ENCODE measurements at places on chromosomes 2 and 18. TPM values are rescaled to one million over a fixed set of nuclear protein-coding genes. Genes with fewer than 3 reads are reported as not detected.

Gene ALPG
- 0.96 TPM for polyA plus RNA-seq

- no peak for DNase-seq
Observed at GRCh38 chr18:2471523-2471922, 99.8 kb downstream of the METTL4 start.

- DNase-seq, result no peak
Observed at GRCh38 chr18:75314117-75314516, 103.5 kb downstream of the TSHZ1 start.

- DNase-seq, result no peak
Observed at GRCh38 chr2:234880551-234881211, 71.1 kb upstream of the SH3BP4 start.

DNA sequence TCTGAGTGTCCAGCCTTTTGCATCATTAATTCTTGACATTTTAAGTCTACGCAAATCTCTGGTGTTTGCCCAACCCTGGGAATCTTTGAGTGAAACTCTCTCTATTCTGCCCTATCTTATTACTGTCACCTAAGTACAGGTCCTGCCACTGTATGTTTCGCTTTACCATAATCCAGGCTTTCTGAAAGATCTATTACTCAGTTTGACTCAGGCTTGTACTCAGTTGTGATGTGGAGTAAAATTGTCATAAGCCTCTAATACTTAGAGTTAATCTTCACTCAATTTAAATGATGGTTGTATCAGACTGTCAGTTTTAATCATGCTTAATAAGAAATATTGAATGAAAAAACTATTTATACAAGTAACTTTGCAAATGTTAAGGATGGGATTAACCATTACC lies 30.3 kb upstream of the RAPGEF4 start:
- DNase-seq, result no peak

- DNase-seq, result no peak
Observed at GRCh38 chr18:51064256-51064655, 34.2 kb downstream of the SMAD4 start.
